ENCODE measurements at places on chromosomes 11 and 22.

GRCh38 chr22:48091060-48091650 is 1328.7 kb downstream of the TBC1D22A start:
- no peak for DNase-seq

DNA sequence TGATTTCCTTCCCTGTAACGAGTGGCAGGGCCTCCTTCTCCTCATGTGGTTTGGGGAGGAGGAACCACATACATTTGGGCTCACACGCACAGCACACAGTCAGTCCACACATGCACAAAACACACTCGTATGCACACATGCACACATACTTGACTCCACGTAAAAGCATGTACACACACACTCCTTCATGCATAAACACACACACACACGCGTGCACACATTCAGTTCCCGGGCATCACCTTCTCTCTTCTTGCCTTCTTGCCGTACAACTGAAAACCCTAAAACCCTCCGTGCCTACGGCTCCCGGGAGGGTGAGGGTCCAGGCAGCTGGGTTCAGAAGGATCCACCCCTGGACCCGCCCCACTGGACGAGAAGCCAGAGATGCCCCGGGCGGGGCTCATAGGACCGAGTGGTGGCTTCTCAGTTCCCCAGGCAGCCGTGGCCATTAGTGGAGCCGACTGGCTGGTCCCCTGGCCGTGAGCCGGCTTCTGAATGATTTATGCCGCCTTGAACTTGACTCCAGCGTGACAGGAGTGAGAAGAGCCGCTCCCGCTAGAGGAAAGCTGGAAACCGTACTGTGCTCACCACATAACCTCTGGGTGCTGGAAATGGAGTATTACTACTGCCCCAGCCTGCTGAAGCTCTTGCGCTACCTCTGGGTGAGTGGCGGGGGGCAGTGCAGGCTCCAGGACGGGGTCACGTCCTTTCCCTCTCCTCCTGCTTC is 117.4 kb downstream of the KIAA1671 start:
- DNase-seq: no peak

- DNase-seq: no peak
Observed at GRCh38 chr11:25247336-25247735, 750.5 kb downstream of the LUZP2 start.

- no peak for DNase-seq
Observed at GRCh38 chr11:119030029-119030328, 698 bp downstream of the SLC37A4 start.

GRCh38 chr11:69861901-69862300 is 42.7 kb upstream of the FGF3 start:
- no peak for DNase-seq

DNA sequence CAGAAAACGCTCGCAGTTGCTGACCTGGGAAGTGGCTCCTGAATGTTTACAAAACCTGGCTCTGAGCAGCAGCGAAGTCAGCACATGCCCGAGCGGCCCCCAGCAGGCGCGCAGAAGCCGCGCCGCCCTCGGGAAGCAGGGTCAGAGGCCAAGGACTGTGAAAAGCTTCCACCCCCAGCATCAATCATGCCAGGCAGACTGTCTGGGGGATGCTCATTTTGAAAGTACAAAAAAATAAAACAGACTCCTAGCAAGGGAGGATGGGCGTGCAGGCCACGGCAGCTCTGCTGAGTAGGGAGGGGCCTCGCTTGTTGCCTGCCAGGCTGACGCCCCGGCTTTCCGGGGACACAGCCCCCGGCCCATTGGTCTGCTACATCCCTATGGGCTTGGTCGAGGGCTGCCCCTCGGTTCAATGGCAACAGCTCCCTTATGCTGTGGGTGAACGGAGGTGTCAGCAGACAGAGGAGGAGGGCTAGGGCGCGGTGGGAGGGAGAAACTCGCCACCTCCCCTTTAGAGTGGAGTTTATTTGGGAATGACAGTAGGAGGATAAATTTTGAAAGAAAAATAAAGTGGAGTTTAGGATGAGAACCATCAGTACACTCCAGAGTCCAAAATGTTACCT is 37.7 kb upstream of the GNB1L start:
- DNase-seq: peak; percentile 50

DNA sequence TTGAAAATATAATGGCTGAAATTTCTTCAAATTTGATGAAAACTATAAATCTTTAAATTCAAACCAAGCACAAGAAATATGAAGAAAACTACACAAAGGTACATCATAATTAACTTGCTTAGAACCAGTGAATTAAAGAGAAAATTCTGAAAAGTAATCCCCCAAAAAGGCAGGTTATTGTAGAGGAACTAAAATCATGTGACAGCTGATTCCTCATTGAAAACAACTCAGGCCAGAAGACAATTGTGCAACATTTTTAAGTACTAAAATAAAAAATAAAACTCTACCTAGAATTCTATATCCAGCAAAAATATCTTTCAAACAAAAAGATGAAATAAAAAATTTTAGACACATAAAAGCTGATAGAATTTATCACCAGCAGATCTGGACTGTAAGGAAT is 90.3 kb downstream of the SOX6 start:
- no peak for DNase-seq

All from activated T-helper 1 cell treated with Interleukin-2 at 50 U/mL for 16 hours (primary cell).